ENCODE measurements at places on chromosomes 7 and 10.

DNA sequence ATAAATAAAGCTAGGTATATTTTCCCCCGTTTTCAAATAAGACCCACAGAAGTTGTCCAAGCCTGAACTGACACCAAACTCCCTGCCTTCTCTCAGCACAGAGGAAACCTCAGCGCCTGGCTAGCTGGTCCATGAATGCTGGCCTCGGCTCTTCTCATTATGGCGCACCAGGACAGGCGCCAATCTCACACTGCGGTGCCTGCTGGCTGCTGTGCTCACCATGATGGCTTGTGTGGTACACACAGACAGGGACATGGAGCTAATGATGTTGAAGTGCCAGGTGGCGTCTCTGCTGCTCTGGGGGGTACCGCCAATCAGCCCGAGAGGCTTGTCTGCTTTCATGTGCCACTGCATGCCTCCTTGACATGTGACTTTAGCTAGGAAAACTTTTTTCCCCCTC, 43.2 kb upstream of the USP6NL start:
- no peak for DNase-seq

DNA sequence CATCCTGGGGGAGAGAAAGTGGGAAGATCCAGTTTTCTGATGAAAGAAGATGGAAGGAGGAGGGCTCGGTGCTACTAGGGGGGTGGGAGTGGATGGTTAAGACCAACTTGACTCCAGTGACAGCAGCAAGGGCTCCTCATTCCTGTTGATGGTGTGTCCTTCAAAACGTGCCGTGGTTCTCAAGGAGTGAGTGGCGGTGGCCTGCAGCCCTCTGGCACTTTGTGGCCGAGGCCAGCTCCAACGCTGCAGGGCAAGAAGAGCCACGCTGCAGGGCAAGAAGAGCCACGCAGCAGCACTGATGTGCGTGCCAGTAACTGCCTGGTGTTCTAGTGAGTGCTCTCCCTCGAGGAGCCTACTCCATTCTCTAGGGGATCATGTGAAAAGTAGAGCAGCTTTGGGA, 72.1 kb downstream of the GRK5 start:
- no peak for DNase-seq

GRCh38 chr10:68543004-68543918, 15.9 kb upstream of the SLC25A16 start:
- no peak for DNase-seq

DNA sequence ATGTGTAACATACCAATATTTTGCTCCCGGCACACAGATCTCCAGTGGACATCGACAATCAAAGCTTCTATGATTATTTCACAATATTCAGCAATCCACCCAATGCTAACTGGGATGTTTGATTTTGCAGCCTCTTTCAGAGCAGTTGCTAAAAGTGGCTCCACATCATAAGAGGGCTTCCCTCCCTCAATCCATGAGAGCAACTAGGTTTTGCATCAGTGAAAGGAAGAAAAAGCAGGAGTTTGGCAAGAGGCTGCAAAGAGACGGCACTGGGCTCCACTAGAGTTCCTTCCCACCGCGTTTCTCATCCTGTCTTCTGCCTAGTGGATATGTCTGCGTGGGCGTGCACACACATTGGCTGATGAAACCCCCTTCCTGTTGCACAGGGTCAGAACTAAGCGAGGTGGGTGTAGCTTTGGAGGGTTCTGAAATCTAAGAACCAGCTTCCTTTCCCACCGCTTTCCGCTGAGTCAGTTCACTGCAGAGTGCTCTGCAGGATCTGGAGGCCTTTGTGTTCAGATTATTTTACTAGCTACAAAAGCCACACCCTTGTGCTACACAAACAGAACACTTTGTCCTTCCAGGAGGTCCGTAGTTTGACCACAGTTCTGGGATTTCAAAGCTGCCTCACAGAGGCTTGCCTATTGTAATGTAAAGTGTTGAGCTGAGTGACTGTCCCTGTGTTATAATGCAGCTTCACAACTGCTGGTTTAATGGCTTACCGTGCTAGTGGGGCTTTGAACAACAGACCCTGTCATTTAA, 28.1 kb downstream of the ARL4A start:
- DNase-seq: peak; percentile 86

GRCh38 chr10:10293481-10293951, 724.2 kb upstream of the CELF2 start:
- no peak for DNase-seq

- no peak for DNase-seq
Observed at GRCh38 chr7:8363407-8364015, 69.9 kb upstream of the NXPH1 start.

Measured in retinal pigment epithelial cell (primary cell).